ENCODE measurements at places on chromosomes 3 and 15.

DNA sequence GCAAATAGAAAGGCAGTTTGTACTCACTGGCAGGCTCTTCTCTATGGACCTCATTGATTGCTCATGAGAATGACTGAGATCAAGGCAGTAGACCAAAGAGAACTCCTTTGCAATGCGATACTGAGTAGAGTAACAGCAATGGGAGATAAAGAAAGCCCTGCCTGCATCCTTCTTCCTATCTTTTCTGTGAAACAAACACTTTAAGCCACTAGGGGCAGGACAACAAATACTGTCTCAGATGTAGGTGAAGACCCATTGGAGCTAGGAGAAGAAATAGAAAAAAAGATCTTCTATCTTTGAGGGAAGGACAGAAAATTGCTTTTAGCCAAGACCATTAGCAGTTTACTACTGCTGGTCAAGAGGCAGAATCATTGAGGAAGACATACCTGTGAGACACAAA lies 117.6 kb upstream of the IGSF10 start:
- DNase-seq: no peak

- DNase-seq: no peak
Observed at GRCh38 chr3:181330821-181331563, 341.5 kb upstream of the DNAJC19 start.

GRCh38 chr3:105368566-105369499 lies 2.1 kb downstream of the ALCAM start:
- peak; percentile 74 for DNase-seq

DNA sequence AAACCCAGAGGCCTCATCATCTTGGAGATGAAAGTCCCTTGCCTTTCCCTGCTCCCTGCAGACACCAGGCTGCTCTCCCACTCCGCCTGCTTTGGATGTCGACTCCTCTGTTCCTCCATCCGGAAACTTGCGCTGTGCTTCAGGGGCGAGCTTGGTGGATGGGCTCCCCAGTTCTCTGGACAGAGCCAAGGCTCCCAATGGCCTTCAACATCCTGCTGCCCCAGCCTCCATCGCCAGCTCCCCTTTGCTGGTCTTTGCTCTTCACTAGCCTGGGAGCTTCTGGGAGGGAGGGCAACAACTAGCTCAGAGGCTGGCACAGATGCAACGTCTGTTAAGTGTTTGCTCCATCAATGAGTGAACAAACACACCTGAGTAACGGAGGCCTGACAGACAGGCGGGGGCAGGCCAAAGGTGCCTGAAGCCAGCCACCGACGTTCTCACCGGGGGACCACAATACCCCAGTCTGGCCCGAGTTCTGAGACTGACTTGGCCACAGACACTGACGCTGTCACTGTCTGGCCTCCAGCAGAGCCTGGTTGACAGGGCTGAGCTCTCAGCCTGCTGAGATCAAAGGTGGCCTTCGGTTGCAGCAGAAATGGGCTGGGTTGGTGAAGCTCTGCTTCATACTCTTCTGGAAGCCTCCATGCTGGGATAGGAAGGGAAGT lies 39.0 kb downstream of the RGMA start:
- DNase-seq: no peak

- DNase-seq: no peak
Observed at GRCh38 chr3:81958972-81959640, 197.7 kb upstream of the GBE1 start.

DNA sequence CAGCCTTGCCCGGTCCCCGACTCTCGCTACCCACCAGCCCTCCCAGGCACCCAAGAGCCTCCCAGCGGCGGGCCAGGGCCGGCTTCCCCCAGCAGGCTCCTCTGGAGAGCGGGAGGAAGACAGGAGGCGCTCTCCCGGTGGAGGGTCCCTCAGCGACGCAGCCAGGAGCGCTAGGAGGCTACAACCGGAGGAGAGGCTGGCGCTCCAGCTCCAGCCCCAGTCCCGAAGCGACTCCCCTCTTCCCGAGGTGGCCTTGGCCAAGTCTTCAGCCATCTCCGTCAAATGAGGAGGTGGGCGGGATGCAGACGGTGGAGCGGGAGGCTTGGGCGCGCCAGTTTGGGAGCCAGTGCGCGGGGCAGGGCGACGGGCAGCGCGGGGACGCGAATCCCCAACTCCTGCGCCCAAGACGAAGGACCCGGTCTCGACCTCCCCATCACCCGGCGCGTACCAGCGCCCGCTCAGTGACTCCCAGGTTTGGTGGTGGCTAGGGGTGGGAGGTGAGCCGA lies 722 bp downstream of the CHRNA3 start:
- no peak for DNase-seq

DNA sequence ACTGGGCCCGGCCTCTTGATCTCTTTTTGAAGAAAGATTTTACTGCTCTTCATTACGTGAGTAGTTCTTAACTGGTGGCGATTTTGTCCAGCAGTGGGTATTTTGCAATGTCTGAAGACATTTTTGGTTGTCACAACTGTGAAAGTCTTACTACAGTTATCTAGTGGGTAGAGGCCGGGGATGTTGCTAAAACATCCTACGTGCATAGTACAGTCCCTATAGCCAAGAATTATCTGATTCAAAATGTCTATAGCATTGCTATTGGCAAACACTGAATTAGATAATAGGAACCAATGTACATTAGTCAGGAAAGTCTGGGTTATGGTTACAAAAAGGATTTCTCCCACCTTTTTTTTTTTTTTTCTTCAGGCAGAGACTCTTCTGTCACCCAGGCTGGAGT lies 38.1 kb downstream of the FOXL2 start:
- no peak for DNase-seq

DNA sequence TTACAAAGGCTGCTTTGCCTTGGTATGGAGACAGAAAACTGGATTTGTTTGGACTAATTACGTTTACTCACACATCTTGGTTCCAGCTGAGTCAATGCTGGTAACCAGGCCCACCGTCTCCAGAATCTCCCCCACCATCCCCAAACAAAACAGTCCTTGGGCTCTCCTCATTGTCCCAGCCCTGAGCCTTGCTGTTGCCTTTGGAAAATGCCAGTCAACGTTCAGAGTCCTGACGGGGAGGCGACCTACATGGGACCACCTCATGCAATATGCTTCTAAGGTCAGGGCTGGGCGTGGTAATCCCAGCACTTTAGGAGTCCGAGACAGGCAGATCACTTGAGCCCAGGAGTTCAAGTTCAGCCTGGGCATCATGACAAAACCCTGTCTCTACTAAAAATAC lies 85.2 kb upstream of the IQSEC1 start:
- no peak for DNase-seq

DNA sequence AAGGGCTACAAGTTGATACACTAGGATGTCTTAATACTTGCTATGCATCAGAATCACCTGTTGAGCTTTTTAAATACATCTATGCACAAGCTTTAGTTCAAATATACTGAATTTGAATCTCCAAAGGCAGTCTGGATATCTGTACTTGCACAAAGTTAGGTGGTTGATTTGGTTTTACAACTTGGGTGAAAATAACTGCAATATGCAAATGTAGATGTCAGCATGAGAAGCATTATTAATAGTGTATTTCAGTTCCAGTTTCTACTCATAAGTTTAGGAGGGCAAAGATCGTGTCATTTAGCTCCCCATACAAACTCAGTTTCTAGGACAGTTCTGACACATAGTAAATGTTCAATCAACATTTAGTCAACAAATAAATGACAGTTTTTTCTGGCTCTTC lies 25.6 kb downstream of the IQCB1 start:
- no peak for DNase-seq

GRCh38 chr15:78804391-78804792 lies 6.9 kb downstream of the ADAMTS7 start:
- no peak for DNase-seq

DNA sequence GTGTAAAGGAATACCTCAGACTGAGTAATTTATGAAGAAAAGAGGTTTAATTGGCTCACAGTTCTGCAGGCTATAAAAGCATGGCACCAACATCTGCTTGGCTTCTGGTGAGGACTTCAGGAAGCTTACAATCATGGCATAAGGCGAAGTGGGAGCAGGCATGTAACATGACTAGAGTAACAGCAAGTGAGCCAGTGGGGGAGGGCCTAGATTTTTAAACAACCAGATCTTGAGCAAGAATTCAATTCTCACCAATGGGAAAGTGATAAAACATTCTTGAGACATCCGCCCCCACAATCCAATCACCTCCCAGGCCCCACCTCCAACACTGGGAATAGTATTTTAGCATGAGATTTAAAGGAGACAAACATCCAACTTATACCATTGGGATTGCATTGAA lies 44.2 kb upstream of the BCL2A1 start:
- DNase-seq: no peak

- DNase-seq: no peak
Observed at GRCh38 chr3:66395635-66396034, 105.2 kb downstream of the LRIG1 start.

DNA sequence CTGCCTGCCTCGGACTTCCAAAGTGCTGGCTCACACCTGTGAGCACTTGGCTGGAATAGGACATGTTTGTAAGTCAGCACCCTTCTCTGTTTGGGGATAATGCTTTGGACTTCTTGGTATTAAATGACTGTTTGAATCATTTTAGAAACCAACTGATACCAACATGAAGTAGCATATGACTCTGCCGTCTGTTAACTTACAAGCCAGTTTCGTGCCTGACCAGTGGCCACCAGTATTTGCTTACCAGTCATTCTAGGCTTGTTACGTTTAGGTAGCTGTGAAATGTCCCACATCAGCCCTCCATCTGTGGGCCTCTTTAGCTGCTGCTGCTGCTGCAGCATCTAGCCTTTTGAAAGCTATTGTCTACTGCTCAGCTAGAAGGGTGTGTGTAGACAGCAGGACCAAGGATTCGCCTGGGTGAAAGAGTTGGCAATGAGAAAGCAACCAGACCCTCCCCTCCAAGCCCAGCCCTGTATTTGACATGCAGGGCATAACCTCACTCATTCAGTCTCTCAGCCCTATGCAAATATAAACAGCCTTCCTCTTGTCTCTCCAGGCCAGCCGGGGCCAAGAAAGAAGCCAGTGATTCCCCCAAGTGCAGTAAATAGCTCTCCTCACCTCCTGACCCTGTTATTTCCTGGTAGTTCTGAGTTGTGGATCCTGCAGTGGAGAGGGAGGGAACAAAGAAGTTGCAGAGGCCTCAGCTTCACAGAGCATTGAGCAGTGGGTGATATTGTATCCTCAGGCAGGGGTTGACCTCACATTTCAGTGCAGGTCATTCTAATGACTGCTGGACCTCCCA lies 51.0 kb downstream of the NKIRAS1 start:
- DNase-seq: no peak

GRCh38 chr15:77706482-77707244 lies 74.0 kb upstream of the LINGO1 start:
- DNase-seq: no peak

- no peak for DNase-seq
Observed at GRCh38 chr3:72630327-72630968, 217.8 kb downstream of the SHQ1 start.

GRCh38 chr15:65416845-65417416 lies 5.8 kb downstream of the IGDCC4 start:
- DNase-seq: no peak

DNA sequence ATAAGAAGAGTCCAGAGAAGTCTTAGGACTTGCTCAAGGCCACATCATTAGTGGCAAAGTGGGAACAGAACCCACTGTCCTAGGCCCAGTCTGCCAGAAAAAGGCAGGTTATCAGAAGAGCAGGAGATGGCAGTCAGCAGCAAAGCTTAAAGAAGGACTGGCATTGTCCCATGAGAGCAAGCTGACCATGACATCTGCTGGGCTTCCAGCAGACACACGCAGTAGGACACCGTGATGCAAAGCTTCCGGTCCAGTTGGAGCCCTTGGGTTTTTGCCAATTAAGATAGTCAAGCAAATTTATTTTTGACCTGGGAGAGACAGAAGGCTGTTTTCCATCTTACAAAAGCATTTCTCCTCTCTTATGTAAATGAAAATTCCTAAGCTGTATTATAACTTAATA lies 42.1 kb downstream of the ZBTB38 start:
- no peak for DNase-seq

GRCh38 chr15:87215100-87215499 lies 1041.4 kb downstream of the NTRK3 start:
- DNase-seq: no peak

DNA sequence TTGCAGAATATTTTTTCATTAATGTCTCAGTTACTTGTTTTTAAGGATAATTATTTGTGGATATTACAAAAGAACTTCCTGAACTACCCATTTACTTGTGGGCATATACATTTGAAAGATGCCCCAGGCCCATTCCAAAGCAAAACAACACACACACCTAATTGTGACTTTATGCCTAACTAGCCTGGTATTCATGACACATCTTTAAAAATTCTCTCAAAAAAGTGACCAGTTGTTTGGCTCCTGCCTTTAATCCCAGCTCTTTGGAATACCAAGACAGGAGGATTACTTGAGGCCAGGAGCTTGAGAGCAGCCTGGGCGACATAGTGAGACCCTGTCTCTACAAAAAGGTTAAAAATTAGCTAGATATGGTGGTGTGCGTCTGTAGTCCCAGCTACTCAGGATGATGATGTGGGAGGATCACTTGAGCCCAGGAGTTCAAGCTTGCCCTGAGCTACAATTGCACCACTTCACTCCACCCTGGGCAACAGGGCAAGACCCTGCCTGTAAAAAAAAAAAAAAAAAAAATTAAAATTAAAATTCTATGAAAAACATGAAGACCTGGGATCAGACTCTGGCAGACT lies 51.7 kb upstream of the SLC4A7 start:
- no peak for DNase-seq

- no peak for DNase-seq
Observed at GRCh38 chr15:89591834-89592233, 16.6 kb downstream of the TICRR start.

DNA sequence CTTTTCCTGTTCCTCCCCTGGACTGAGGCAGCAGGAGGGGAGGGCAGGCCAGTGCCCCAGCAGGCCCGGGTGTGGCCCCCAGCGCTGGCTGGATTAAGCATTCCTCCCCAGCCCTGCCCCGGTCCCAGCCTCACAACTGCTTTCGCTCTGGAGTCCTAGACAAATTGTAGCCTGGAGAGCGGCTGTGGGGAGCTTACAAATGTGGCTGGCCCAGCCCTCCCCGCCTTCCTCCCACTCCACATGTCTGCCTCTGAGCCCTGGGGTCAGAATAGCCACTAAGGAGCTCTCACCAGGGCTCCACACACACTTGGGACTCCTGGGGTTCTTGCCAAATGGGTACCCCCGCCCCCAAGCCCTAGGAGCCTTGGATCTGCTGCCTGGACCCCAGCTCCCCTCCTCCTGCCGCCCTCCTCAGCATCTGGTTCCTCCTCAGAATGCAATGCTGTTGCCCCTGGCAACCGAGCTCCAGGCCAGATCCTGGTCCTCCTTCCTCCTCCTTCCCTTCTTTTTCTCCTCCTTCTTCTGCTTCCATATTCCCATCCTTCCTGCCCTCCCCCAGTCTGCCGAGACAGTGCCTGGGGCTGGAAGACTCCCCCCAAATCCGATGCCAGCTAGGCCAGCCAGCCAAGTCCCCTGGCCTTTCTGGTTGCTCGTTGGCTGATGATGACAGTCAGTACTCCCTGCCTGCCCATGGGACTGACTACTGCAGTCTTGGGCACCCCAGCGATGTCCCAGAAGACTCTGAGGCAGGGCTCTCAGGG lies 91.1 kb downstream of the LINGO1 start:
- DNase-seq: peak; percentile 48

DNA sequence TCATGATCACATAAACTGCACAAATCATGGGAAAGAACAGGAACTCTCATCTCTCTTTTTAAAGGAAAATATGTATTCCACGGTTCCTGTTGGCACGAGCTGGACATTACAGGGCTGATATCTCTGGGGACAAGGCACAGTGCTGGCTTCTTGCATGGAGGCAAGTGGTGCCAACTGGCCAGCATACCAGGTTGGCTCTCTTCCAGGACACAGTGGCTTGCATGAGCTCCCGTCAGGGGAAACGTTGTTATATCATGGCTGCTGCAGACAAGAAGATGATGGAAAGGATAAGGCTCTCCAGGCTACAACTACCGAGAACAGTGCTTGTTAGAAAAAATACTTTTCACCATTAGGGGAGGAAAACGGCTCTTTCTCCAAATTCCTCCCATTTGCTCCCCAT lies 283.9 kb downstream of the RORA start:
- no peak for DNase-seq
